ENCODE measurements at places on chromosomes 1 and 21. TPM values are rescaled to one million over a fixed set of nuclear protein-coding genes. Genes with fewer than 3 reads are reported as not detected.

Gene PFKFB2
- 17.7 TPM for total RNA-seq

Gene ADAMTS5
- total RNA-seq = 39.1 TPM

Gene LAD1
- total RNA-seq = not detected

Gene LYPLAL1
- 33.7 TPM for total RNA-seq

Gene KCND3
- 6.5 TPM for total RNA-seq

Gene MRAP
- 0.59 TPM for total RNA-seq

Gene KIF17
- 0.36 TPM for total RNA-seq

Gene CHIA
- total RNA-seq = not detected

Gene CHODL
- not detected for total RNA-seq

Gene PLEKHN1
- total RNA-seq = 0.88 TPM

Gene LRRC71
- 0.59 TPM for total RNA-seq

Gene TMEM51
- total RNA-seq = 0.59 TPM

Gene LCE1B
- total RNA-seq = not detected

Data from osteoblast (primary cell).